ENCODE measurements at places on chromosomes 5 and 9. TPM values are rescaled to one million over a fixed set of nuclear protein-coding genes. Genes with fewer than 3 reads are reported as not detected.

GRCh38 chr9:34572628-34573027 lies 16.9 kb downstream of the CNTFR start:
- no peak for DNase-seq

GRCh38 chr9:76206821-76207220 lies 187.4 kb downstream of the RFK start:
- DNase-seq = no peak

- peak; percentile 56 for DNase-seq
Measured at GRCh38 chr5:119453040-119453373, 710 bp downstream of the HSD17B4 start.

The TMC1 gene
- not detected for total RNA-seq

DNA sequence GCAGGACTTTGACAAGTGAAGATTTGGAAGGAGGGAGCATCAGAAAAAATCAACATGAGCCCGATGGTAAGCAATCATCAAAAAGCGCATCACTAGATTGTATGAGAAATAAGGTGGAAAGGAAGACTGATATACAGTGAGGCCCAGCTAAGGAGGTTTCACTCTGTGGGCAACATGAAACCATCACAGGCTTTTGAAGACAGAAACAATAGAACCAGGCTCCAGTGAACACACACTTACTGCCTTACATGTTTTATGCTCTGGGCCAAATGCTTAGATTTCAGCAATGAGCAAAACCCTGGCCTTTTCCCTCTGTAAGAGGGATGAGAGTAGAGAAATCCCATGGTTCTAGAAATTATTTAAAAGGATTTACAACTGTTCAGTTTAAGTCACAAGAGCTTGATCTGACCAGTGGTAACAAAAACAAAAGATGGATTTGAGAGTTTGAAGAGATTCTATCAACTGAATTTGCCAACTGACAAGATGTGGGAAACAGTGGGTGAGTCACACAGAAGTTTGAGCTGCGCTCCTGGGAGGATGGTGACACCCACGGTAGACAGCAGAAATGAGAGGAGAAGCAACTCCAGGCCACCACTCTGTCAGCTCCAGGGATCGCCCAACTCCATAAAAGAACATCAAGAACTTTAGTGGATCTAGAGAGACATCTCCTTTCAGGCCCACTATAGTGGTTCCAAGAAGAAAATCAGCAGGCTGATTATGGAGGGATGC lies 261.8 kb downstream of the MCTP1 start:
- no peak for DNase-seq

DNA sequence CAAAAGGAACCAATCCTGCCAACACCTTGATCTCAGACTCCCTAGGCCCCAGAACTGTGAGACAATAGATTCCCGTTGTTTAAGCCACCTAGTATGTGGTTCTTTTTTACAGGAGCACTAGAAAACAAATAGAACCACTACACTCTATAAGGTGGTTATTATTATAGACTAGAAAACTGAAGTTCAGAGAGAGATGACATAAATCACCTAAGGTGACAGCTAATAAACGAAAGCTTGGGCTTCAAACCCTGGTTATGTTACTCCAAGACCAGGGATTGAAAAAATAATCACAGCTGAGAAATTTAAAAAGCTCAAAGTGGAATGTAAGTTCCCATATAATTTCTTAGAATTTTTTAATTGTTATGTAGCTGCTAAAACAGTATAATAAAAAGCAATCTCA lies 716.2 kb upstream of the DMAC1 start:
- no peak for DNase-seq

DNA sequence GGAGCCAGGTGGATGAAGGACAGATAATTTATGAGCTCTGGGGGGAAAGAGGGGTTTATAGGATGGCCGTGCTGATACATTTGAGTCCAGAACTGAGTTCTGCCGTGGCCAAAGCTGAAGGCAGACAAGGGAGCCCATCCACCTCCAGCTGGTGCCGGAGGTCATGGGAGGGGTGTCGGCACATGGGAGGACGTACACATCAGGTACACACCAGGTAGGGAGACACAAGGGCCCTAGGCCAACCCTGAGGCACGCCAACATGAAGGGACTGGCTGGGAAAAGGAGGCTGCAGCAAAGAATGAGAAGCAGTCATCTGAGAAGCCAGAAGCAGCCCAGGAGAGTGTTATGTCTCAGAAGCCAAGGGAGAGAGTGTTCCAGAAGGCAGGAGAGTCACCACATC lies 2.1 kb upstream of the GPRIN1 start:
- no peak for DNase-seq

GRCh38 chr9:115469841-115470240 lies 351.9 kb upstream of the TNC start:
- DNase-seq = no peak

The CSF1R gene
- 1.1 TPM for total RNA-seq

DNA sequence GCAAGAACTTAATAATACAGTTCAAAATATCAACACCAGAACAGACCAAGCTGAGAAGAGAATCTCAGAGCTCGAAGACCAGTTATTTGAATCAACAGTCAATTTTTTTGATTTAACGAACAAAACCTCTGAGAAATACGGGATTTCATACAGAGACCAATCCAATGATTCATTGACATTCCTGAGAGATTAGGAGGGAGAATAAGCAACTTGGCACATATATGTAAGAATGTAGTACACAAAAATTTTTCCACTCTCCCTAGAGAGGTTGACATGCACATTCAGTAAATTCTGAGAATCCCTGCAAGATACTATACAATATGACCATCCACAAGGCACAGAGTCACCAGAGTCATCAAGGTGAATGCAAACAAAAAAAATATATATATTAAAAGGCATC lies 1577.3 kb upstream of the C9orf72 start:
- DNase-seq = no peak

Measured in G401 (cell line).